Stimulated activated CD4-positive, alpha-beta T cell treated with anti-CD3 and anti-CD28 coated beads, Interleukin-4, amount 100 ng/mL, for 4 hours (primary cell): ENCODE measurements at places on chromosomes 6 and 20.

- no peak for DNase-seq
Observed at GRCh38 chr6:55898342-55898741, 23.0 kb upstream of the BMP5 start.

- DNase-seq, result no peak
Observed at GRCh38 chr6:7827142-7827541, 83.4 kb downstream of the TXNDC5 start.

DNA sequence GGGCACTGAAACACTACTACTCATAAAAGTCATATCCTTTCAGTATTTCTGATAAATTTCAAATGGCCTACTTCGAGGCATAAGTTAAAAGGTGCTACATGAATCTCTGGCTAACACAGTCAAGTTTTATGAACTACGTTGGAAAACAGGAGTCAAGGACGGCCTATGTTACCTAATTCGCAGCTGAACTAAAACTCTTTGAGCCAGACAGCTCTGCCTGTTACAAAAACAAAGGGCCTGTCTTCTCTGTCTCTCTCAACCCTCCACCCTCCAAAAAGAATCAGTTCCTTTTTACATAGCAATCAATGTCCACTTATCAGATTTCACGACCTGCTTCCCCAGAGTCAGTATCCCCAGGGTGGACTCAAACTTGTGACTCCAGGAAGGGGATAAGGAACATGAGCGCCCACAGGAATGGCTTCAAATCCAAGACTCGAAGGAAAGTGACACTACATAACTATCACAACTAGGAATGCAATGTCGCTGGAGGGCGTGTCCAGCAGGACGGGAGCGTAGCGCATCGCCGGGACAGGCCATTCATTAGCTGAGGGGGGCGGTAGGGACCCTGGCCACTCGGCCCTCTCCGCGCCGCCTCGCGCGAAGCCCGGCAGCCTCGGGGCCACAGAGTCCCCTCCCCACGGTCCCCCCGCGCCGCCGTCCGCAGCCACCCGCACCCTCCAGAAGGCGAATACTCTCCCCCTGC is 591 bp downstream of the IBTK start:
- DNase-seq, result peak; percentile 20

DNA sequence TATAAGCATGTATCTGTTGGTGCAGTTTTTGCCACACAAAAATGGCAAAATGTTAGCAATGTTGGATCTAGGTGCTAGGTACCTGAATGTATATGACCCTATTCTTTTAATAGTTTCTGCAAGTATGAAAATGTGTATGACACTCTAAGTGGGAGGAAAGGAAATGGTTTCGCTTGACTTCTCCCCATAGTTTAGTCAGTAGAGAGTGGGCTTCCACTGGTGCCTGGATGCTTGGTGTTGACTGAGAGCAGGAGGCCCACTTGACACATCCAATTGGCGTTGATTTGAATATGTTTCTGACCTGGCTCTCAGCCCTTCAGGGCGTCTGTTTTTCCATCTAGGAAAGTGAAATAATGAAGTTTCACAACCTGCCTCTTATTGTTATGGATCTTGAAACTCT is 41.8 kb upstream of the GABRR1 start:
- no peak for DNase-seq
